ENCODE measurements at places on chromosomes 4 and X.

DNA sequence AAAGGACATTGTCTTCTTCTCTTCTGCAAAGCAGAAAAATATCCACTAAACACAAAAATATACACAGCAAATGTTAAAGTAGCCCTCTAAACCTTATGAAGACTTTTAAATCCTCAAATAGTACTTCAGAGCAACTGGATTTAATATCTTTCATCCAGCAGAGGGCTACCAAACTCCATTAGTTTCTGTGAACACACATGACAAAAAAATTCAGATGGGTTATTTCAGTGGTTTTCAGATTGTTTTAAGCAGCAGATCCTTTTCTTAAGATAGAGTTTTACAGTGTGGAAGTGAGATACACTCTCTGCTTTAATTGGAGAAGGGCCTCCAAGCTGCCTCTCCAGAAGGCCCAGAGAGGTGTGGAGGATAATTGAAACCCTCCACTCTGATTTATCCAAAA lies 56.7 kb downstream of the ANK2 start:
- no peak overlapping the region for H3K27ac ChIP-seq
- H3K4me1 ChIP-seq = no peaks in the 10 kb centered on the region
- H3K27me3 ChIP-seq = peaks cover 6% of the 10 kb centered on the region
- no peaks in the 10 kb centered on the region for H3K36me3 ChIP-seq
- DNase-seq = no peak
- H3K4me3 ChIP-seq = no peak overlapping the region

DNA sequence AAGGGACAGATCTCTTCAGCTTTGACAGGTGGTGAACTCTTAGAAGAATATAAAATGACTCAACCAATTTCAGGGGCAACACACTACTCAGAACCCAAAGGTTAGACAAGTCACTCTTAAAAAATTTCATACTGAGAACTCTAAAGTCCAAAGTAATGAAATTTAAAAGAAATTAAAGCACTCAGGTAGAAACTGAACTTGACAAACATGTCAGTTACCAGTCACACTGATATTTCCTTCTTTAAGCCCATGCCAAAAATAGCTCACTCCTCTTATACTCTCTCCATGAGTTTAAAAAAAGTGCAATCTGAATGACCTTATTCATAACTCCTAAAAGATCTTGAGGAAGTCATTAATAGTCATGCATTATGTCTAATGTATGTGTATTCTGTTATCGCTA lies 40.3 kb downstream of the AMMECR1 start:
- no peak overlapping the region for H3K4me3 ChIP-seq
- no peaks in the 10 kb centered on the region for H3K36me3 ChIP-seq
- no peaks in the 10 kb centered on the region for H3K27me3 ChIP-seq
- H3K4me1 ChIP-seq = peaks cover 13% of the 10 kb centered on the region

DNA sequence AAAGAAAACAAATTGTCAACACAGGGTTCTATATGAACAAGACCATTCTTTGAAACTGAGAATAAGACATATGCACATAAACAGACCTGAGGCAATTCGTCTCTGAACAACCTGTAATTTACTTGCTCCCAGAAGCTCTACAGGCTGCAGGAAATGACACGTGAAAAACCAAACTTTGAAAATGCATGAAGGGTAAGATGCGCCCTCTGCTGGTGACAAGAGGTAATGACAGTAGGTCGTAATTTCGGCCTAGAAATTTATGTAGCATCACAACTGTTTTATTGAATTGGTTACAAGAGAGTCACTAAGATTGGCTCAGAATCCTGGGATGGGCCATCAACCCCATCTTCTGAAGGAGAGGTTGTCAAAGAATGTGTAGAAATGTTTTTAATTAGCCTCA lies 276.5 kb downstream of the PPP4R3C start:
- no peaks in the 10 kb centered on the region for H3K36me3 ChIP-seq
- no peaks in the 10 kb centered on the region for H3K27me3 ChIP-seq
- no peak overlapping the region for H3K27ac ChIP-seq

- H3K4me3 ChIP-seq = no peak overlapping the region
- no peak for DNase-seq
- H3K27ac ChIP-seq = no peak overlapping the region
- no peaks in the 10 kb centered on the region for H3K27me3 ChIP-seq
- H3K4me1 ChIP-seq = peaks cover 3% of the 10 kb centered on the region
Observed at GRCh38 chr4:189090174-189090814, 850.4 kb upstream of the FRG1 start.

- no peak for DNase-seq
- H3K4me3 ChIP-seq = no peak overlapping the region
- H3K36me3 ChIP-seq = no peaks in the 10 kb centered on the region
Observed at GRCh38 chr4:16026160-16026761, 57.6 kb downstream of the PROM1 start.

GRCh38 chr4:165766018-165766417 lies 107.0 kb upstream of the TLL1 start:
- H3K36me3 ChIP-seq = no peaks in the 10 kb centered on the region
- H3K4me3 ChIP-seq = no peak overlapping the region
- no peak for DNase-seq
- peaks cover 6% of the 10 kb centered on the region for H3K4me1 ChIP-seq
- no peaks in the 10 kb centered on the region for H3K27me3 ChIP-seq

DNA sequence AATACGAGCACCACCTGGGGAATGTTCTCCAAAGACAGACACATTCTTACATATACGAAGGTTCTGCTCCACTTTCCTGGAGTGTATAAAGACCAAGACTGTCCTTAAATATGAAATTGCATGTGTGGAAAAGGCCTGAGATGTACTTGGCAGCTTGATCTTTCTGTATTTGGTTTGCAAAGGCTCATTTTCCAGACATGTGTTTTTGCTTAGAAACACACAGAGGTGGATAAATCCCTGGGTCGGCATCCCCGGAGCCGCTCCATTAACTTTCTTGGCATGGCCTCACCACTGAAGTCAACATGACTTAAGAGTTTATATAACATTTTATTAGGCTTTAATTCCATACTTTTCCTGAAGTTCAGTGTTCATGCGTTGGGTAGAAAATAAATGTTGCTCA lies 239.4 kb downstream of the LDB2 start:
- no peaks in the 10 kb centered on the region for H3K36me3 ChIP-seq
- no peak for DNase-seq
- no peaks in the 10 kb centered on the region for H3K27me3 ChIP-seq

DNA sequence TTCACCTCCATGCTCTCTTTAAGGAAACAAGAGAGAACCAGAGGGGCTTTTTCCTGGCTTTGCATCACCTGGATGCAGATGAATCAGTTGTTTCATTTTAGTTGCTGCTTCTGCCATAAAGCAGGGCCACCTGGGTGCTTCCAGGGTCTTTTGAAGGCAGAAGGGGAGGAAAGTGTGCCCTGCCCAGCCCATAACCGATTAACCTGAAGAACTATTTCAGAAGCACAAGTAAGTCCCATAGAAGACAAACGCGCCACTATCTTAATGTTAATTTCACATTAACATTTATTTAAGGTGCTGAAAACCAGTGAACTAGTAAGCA lies 32.1 kb downstream of the IRF2 start:
- H3K36me3 ChIP-seq = 0 out of 2 replicates have a peak, but pooled peaks cover 3% of the 10 kb centered on the region
- H3K27ac ChIP-seq = no peak overlapping the region
- no peak for DNase-seq

DNA sequence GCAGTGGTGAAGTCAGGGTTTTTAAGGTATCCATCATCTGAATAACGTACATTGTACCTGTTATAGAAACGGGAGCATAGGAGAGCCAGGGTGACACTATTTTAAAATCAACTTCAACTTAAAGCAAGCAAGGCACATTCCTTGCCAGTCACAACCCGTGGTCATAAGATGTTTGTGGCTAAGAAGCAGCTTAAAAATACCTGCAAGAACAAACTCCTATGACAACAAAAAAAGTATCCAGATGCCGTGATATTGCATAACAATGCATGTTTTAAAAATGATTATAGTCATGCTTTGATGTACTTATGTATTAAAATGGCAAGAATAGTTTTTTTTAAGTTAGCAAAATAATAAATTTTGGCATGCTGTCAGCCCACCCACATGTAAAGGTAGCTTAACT lies 16.5 kb upstream of the SYNPO2 start:
- no peak overlapping the region for H3K27ac ChIP-seq
- H3K4me1 ChIP-seq = no peaks in the 10 kb centered on the region
- DNase-seq = no peak
- no peaks in the 10 kb centered on the region for H3K27me3 ChIP-seq
- H3K4me3 ChIP-seq = no peak overlapping the region
- H3K36me3 ChIP-seq = no peaks in the 10 kb centered on the region

- H3K4me3 ChIP-seq = no peak overlapping the region
- no peaks in the 10 kb centered on the region for H3K36me3 ChIP-seq
- no peak overlapping the region for H3K27ac ChIP-seq
- no peaks in the 10 kb centered on the region for H3K4me1 ChIP-seq
Observed at GRCh38 chr4:2296631-2297601, 35.0 kb upstream of the MXD4 start.

DNA sequence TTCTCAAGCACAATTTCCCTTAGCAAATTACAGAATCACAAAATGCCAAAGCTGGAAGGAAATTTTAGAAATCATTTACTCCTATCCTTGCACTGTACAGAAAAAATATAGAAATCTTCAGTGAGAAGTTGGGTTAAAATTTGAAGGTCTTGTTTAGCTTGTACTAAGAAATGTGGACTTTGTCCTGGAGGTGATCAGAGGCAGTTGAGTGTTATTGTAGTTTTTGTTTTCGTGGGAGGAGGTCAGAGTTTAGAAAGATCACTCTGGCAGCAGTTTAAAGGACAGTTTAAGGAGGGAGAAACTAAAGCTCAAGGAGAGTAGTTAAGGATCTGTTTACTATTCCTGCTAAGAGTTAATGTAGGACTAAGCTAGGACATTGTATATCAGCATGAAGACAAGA lies 54.4 kb upstream of the CXorf51B start:
- H3K36me3 ChIP-seq = no peaks in the 10 kb centered on the region
- DNase-seq = no peak
- H3K27ac ChIP-seq = no peak overlapping the region
- H3K27me3 ChIP-seq = no peaks in the 10 kb centered on the region
- H3K4me3 ChIP-seq = no peak overlapping the region

GRCh38 chrX:106144755-106145639 lies 23.1 kb upstream of the PWWP3B start:
- no peak overlapping the region for H3K27ac ChIP-seq
- no peaks in the 10 kb centered on the region for H3K36me3 ChIP-seq
- no peak overlapping the region for H3K4me3 ChIP-seq
- no peak for DNase-seq
- no peaks in the 10 kb centered on the region for H3K27me3 ChIP-seq

- H3K4me1 ChIP-seq = no peaks in the 10 kb centered on the region
- H3K4me3 ChIP-seq = no peak overlapping the region
- no peaks in the 10 kb centered on the region for H3K36me3 ChIP-seq
- H3K27ac ChIP-seq = no peak overlapping the region
- no peak for DNase-seq
Observed at GRCh38 chr4:58275856-58276255, 1165.7 kb upstream of the IGFBP7 start.
